ENCODE measurements at places on chromosomes 7 and 10.

DNA sequence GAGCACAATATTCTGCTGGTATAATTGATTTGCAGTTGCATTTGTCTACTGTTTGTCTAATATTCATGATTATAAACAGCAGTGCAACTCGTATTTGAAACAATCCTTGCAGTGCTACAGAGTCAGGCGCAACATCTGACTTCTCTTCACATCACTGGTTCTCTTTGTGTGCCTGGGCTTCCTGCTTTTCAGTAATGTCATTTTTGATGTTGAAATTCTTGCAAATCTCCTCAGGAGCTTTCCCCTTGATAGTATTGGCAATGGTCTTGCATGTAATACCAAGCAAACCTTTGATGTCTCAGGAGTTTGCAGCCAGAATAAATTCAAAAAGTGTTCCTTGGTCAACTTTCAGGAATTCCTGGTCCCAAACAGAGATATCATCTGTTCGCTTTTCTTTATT, 20.2 kb downstream of the HPS6 start:
- no peak for DNase-seq

GRCh38 chr7:22586101-22586785, 86.3 kb upstream of the STEAP1B start:
- no peak for DNase-seq

DNA sequence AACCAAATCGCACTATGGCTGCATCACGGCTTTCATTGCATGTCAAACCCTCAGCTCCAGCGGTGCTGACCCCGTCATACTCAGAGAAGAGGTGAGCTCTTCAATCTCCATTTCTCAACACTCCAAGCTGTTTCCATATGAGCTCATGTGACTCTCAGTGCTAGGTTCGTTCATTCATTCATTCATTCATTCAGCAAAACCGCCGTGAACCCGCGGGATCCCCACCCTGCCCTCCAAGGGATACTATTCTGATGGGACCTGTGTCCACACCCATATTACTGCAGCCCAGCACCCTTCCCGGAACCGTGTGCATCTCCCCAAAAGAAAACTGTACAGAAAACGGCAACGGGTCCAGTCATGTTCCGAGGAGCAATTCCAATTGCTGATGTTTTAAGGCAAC, 184.7 kb downstream of the DIP2C start:
- no peak for DNase-seq

DNA sequence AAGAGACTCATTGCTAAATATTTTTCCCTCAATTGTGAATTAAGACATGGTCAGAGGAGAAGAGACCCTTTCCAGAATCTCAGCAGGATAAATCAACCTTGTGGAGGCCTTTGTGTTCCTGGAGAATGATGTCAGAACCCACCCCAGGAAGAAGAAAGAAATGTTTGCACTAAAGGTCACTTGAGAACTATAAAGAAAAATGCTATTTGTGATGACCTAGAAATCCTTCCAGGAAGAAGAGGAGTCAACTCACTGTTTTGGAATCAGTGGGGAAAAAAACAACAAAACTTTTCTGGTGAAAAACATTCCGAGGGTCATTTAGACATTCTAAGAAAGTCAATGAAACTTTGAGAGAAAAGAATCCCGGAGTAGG, 129.1 kb upstream of the ANKRD1 start:
- no peak for DNase-seq

GRCh38 chr7:38020121-38020785, 99.8 kb downstream of the EPDR1 start:
- DNase-seq: no peak

DNA sequence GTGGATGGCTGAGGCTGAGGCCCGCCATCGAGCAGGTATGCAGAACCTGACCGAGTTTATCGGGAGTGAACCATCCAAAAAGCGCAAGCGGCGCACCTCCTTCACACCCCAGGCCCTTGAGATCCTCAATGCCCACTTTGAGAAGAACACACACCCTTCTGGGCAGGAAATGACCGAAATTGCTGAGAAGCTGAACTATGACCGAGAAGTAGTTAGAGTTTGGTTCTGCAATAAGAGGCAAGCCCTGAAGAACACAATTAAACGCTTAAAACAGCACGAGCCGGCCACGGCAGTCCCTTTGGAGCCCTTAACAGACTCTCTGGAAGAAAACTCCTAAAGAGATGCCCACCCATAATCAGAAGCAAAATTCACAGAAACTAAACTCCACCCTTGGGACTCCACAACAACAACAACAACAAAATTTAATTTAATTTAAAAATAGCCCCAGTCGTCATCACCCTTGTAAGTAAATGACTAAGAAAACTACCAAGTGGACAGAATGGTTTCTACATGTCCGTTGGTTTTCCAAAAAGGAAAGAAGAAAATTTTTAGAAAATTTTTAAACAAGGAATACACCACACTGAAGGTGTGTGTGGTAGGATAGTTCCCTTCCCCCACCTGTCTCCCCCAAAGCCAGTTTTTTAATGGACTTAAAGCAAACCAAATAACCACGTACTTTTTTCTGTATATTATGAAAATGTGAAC, 101.7 kb upstream of the YAE1 start:
- DNase-seq: no peak

DNA sequence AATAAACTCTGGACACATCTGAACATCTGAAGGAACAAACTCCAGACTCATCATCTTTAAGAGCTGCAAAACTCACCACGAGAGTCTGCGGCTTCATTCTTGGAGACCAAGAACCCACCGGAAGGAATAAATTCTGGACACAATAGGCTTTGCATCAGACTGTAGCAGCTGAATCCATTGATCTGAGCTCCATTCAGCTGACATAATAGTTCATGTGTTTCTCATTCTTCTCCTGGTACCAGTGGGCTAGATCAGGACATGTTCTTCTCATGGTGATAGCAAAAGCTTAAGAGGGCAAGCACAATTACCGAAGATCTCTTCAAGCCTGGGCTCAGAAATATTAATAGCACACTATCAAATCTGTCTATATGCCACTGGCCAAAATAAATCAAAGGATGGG, 20.5 kb upstream of the GNAI1 start:
- DNase-seq: no peak

GRCh38 chr7:41599760-41600159, 103.1 kb downstream of the INHBA start:
- DNase-seq: no peak

GRCh38 chr10:43238462-43238861, 28.4 kb downstream of the RASGEF1A start:
- DNase-seq: no peak

GRCh38 chr10:80485946-80486764, 32.0 kb downstream of the TSPAN14 start:
- DNase-seq: no peak

DNA sequence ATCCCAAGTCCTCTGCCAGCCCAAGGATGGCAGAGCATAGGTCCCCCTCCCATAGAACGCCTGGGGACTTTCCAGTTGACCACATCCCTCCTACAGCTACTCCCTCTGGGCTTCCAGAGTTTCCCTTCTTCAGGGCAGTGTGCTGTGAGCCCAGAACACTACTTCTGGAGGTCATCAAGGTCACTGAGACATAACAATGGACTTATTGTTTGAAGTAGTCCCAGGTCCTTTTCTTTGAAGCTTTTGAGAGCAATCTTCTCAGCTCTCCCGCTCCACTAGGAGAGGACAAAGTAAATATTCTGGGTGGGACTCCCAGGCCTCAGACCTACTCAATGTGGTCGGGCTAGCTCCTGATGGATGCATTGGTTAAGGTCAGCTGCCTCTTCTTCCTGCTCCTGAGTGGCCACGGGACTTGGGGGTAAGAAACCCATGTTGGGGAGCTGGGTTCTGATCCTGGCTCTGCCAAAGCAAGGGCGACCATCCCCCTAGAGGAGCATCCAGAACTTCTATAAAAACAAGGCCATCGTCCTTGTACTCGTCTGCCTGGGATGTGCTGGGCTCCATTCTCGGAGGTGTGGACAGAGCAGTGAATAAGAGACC, 83.5 kb upstream of the DDC start:
- no peak for DNase-seq

GRCh38 chr7:97846945-97847344, 25.3 kb downstream of the ASNS start:
- no peak for DNase-seq

DNA sequence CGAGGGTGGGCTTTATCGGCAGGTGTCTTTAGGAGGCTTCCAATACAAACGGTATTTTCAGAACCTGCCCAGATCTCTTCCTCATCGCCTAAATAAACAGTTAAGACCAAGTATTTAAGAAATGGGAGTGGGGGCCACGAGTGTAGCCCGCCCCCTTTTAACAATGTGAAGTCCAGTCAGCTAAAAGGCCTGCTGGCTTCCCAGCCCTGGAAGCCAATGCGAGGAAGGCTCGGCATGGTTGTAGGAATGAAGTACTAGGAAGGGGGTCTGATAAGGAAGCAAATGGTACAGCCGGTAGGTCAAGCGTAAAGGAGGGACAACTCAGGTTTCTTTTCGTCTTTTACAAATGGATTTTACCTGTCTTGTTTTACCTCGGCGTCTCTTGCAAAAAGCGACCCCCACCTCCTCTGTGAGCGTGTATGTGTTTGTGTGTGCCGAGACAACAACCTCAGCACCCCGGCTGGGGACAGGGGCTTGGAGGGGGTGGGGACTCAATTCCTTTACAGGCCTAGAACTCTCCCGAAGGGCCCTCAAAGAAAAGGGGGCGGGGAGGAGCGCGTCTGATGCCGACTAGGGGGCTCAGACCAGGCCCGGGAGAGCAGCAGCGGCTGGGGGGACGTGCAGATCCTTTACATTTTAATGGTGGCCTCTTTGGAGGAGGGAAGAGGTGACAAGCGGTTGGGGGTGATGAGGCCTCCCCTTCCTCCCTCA, 147.6 kb downstream of the GPR85 start:
- DNase-seq: no peak

DNA sequence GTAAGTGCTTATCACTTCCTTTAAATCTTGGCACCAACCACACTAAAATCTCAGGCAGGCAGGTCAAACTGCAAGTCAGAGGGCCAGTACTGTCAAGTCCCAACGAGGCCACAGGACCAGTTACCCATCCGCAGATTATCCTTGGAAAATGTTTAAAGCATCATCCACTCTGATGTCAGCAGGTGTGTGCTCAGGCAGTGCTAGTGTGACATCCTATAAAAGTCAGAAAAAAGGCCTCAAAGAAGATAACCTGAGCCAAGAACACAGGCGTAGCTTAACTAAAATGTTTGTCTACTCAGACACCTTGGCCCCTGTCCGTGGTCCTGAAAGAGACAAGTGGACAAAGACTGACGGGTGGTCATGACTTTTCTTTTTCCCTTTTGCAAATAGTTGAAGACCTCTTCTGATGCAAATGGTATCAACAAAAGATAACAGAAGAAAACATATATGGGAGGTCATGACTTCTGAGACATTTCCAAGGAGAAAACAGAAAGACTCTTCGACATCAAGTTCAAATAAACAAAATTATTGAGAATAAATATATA, 309.3 kb downstream of the KCNMA1 start:
- DNase-seq: no peak

GRCh38 chr7:139681812-139682135, 96.0 kb downstream of the HIPK2 start:
- no peak for DNase-seq

GRCh38 chr7:42456756-42457276, 219.8 kb upstream of the GLI3 start:
- no peak for DNase-seq

- DNase-seq: no peak
Measured at GRCh38 chr7:2099048-2099957, 133.4 kb downstream of the MAD1L1 start.

DNA sequence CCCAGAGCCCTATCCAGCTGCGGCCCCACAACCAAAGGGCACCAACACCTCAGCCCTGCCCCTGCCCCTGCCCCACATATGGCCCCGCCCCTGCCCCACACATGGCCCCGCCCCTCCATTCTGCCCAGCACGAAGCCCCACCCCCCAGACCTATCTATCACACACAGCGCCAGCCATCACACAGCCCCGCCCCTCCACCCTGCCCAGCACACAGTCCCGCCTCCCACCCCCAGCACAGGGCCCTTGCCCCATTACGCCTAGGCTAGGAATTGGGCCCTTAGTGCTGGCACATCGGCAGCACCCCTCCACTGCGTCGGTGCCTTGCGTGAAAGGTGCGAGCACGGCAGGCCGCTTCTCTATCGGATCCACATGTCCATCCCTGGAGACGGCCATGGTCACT, 126.8 kb downstream of the MAD1L1 start:
- no peak for DNase-seq

GRCh38 chr10:13882119-13882711, 295.4 kb downstream of the PRPF18 start:
- no peak for DNase-seq

DNA sequence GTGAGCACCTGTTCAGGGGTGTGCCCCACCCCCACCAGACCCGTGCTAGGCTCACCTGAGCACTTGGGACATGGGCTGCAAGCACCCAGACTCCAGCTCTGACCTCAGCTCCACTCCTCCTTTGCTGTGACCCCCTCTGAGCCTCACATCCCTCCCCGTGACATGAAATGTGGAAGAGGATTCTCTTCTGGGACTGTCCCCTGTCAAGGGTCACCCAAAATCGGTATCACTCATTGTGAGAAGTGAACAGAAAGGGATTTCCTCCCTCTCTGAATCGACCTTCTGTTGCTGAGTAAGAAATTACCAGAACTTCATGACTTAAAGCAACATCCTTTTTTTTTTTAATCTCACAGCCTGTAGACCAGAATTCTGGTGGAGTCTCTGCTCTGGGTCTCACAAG, 6.2 kb upstream of the CHST15 start:
- no peak for DNase-seq

DNA sequence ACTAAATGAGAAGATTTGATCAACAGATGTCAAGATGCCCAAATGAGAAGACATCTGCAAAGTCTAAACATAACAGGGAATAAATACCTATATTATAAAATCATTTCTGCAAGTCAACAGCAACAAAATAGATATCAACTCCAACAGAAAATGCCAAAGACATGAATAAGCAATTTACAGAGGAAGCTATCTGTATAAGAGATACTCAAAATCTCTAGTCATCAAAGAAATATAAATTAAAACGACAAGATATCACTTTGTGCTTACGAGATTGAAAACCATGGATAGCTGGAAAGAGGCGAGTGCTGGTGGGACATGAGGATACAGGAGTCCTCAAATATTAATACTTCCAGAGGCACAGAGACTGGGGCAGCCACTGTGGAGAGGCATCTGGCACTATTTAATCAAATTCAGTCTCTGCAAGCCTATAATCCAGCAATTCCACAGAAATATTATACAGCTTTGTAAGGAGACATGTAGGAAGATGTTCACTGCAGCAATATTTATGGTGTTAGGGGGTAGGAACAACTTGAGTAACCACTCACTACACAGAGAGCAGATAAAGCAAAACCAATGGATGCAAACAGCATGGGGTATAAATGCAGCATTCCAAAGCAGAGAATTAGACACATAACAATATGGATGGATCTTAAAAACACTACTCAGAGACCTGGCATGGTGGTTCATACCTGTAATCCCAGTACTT, 4.8 kb downstream of the DNMBP start:
- no peak for DNase-seq

GRCh38 chr7:128921866-128922440, 11.4 kb upstream of the KCP start:
- DNase-seq: no peak

- no peak for DNase-seq
Measured at GRCh38 chr10:73650537-73651331, 5.1 kb downstream of the SYNPO2L start.

GRCh38 chr7:123580406-123581161, 21.0 kb upstream of the ASB15 start:
- no peak for DNase-seq
